Thymus (tissue), 14 donors: ENCODE measurements at places on chromosomes 5 and 9. TPM values are rescaled to one million over a fixed set of nuclear protein-coding genes. Genes with fewer than 3 reads are reported as not detected.

DNA sequence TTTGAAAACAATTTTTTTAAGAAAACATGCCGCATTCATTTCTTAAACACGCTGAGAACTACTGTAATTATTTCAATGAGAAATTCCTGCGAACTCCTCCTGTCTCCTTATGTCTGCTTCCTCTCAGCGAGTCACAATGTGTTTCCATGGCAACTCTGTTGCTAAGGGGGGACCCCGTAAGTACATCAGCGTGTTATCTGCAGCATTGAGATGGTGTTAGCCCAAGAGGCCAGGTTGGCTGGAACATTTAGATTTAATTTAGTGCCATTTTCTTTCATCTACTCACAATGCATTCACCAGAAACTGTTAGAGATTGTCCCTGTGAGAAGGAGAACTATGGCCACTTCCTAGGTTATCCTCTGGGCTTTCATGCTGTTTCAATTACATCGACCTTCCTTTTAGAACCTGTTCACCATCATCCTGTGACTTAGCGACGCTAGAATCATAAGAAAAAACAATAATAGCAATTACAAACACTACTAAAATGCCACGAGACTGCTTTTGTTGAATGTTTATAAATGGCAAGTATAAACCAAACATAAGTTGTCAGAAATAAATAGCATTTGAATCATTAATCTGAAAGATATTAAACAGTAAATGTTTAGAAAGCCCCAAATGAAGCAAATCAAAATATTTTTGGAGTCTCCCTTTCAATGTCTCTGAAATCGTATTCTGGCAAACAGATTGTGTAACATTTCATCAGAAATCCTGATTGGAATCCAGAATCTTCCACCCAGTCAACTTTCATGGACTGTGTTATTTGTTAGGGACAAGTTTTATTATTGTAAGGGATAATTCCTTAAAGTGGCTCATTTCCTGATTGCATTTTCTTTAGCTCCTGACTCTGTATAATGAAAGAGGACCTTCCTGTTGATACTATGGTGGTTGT lies 39.7 kb upstream of the SHC3 start:
- no peak for DNase-seq

DNA sequence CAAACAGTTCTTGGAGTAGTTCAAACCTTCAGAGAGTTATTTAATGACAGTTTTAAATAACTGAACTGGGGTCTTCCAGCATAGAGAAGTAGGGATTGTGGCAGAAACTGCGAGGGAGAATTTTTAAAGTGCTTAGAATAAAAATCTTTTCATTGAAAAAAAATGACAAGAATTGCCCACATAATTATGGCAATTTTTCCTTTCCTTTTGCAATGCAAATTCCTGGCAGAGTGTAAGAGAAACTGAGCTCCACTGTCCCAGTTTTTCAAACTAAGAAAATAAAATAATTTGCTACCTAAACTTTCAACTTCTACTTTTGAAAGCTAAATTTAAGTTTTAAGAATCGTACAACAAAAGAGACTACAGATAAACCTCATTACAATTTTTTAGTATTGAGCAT lies 2.3 kb upstream of the PTGER4 start:
- no peak for DNase-seq

GRCh38 chr5:132445640-132445923 lies 45.0 kb downstream of the IRF1 start:
- no peak for DNase-seq

DNA sequence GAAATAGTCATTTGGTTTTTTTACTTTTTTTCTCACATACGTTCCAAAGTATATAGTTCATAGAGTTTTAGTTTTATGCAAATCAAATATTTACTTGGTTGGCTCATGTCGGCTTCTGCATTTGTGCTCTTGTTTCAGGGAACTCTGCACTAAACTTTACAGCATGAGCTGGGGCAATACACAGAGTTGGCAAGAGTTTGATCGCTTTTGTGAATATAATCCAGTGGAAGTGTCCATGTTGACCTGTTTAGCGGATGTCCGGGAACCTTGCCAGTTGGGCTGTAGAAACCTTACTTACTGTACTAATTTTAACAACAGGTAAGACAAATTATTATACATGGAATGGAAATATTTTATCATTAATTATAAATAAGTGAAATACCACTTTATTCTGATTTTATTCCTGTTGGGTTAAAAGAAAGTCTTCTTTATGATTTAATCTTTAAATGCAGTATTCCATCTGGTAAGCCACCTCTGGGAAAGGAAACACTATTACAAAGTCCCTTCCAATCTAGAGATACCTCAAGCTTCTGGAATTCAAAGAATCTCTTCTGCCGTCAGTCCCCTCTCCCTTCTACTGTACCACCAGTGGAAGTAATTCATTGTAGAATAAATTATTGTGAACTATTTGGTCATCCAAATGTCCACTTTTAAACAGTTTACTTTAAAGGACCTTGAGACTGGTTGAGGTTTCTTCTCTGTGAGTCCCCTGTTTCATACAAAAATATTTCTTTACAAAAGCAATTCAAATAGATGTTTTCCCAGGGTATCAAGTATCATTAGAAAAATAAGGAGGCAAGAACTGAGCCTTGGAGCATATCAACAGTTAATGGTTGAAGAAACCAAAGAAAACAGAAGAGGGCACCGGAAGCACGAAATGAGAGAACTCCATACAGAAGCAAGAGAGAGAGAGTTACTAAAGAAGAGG lies 45.2 kb upstream of the GLIPR2 start:
- no peak for DNase-seq

DNA sequence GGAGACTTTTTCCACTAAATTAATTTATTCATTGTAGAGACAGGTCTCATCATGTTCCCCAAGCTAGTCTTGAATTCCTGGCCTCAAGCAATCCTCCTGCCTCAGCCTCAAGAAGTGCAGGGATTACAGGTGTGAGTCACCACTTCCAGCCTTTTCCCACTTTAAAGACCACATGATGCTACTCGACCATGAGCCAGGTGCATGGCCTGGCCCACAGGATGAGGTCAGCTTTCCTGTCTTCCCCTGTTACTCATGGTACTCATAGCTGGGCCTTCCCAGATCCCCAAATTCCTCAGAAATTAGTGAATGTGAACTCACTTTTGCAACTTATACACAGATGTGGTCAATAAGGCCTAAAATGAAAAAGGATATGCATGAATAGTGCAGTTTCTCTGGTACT lies 395.9 kb downstream of the SEMA5A start:
- DNase-seq, result no peak

- DNase-seq, result no peak
Measured at GRCh38 chr5:166962461-166962860, 1329.0 kb upstream of the WWC1 start.

DNA sequence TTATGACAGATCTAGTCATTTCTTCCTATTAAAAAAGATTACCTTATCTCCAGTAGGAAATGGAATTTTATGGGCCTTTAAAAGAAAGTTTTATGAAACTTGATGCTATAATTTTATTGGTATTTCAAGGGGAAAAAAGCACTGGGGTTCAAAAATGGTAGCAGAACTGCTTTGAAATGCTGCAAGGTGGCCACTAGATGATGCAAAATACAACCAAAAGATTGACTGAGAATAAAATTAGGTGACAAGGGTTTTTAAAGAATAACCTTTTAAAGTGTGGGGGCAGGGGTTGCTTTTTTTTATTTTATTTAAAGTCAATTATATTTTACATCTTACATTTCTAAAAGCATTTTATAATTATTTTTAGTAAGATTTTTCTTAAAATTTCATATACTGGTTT lies 61.7 kb downstream of the KLF9 start:
- no peak for DNase-seq

- DNase-seq, result no peak
Measured at GRCh38 chr9:129630967-129631673, 5.2 kb downstream of the NTMT1 start.

- DNase-seq, result no peak
Measured at GRCh38 chr5:122315521-122315920, 3.5 kb downstream of the SNCAIP start.

- no peak for DNase-seq
Measured at GRCh38 chr5:96838201-96839070, 30.7 kb upstream of the ERAP1 start.

DNA sequence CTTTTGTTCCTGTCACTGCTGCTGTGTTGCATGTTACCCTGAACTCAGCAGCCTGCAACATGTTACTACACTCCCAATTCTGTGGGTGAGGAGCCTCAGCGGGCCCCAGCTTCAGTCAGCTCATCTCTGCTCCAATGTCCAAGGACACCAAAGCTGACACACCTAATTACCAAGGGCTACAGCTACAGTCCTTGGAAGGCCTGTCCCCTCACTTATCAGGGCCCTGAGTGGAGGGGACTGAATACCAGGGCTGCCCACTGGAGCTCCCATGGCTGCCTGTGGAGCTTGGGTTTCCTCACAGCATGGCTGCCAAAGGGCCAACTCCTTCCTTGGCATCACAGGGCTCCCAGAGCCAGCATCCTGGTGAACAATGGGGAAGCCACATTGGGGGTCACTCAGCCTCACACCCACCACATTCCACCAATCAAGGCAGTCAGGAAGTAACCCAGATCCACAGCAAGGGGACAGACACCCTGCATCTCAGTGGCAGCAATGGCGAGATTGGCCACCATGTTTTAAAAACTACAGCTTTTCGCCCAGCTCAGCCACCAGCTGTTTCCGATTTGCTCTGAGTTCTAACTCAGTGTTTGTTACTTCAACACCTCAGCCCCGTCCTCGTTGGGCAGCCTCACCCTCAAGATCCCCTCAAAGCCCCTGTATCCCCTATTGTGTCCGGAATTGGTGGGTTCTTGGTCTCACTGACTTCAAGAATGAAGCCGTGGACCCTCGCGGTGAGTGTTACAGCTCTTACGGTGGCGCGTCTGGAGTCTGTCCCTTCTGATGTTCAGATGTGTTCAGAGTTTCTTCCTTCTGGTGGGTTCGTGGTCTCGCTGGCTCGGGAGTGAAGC lies 18.9 kb downstream of the SEMA4D start:
- no peak for DNase-seq

GRCh38 chr5:181221792-181222629 lies 1.1 kb upstream of the TRIM41 start:
- peak; percentile 94 for DNase-seq

DNA sequence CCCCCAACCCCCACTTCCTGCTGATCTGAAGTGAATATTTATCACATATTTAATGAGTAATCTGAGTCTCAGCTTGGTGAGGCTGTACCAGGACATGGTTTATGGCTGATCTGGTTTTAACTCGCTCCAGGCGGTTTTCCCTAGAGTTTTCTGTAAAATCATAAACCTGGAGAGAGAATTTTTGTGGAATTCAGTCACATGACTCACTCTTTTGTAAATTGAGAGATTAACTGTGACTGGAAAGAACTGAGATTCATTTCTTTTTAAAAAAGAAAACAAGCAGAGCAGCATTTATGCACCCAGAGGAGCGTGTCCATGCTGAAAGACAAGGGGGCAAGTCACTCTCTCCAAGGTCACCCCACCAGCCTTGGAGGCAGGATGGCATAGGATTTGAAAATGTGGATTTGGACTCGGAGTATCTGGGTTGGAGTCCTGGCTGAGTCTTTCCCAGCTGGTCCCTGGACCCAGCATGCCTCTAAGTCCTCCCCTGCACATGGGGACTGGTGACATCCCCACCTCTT lies 81.8 kb downstream of the ZNF618 start:
- no peak for DNase-seq

GRCh38 chr9:8643464-8643863 lies 843.9 kb upstream of the DMAC1 start:
- no peak for DNase-seq

GRCh38 chr5:36724467-36725332 lies 118.3 kb downstream of the SLC1A3 start:
- DNase-seq, result no peak

DNA sequence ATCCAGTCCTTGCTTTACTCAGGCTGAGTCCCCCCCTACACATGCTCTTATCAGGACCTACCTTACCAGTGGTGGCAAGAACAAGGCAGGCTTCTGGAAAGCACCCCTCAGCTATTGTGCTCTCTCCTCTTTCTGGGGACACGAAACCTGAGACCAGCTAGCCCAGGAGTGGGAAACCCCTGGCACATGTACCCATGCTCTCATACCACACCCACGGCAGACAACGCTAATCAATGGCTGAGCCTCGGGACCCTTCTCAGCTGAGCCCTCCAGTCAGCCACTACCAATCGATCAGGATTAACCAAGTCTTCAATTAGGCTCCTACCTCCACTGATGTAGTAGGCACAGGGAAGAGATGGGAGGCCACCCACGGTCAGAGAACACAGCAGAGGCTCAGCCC lies 65.1 kb downstream of the VAV2 start:
- DNase-seq, result no peak

DNA sequence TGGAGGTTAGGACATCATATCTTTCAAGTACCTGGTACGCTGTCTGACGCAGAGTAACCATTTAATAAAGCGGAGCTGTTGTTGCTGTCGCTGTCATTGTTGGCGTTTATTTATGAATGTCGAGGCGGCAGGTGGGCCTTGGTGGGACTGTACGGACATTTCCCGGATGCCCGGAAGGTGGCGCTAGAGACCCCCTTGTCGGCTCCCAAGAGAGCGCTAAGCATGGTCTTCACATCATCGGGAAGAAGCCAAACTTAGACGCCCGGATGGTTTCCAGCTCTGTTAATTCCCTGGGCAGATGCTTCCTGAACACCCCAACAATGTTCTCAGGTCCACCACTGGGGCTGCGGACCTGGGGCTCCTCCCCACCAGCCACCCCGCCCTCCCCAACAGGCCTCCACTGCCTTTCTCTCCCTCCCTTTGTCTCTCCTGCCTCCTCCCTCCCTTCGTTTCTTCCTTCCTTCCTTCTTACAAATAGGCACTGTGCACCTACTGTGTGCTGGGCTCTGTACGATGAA lies 54.1 kb downstream of the DUSP1 start:
- peak; percentile 66 for DNase-seq

- no peak for DNase-seq
Measured at GRCh38 chr9:112091810-112092209, 83.3 kb downstream of the SUSD1 start.

DNA sequence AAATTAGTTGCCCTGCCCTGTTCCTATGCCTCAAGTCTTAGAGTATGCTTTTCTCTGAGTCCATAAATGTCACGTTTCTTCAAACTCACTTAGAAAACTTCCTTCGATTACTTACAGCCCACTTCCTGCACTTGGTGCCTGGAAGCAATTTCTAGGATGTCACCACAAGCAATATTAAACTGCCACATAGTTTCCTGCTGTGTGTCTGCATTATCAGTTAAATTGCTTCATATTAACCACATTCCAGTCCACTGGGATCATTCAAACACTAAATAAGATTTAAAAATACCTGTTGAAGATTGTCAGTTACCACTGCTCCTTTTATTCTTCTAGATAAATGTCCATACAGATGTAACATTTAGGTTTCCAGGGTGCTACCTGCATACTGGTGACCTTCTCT lies 4.1 kb downstream of the DENND1A start:
- DNase-seq, result no peak

OSTF1 gene
- polyA plus RNA-seq, result 80.5 TPM

TMEM252 gene
- not detected for polyA plus RNA-seq

DEPDC1B gene
- 4.9 TPM for polyA plus RNA-seq

SPINK7 gene
- polyA plus RNA-seq, result 33.6 TPM

C5orf34 gene
- polyA plus RNA-seq, result 5.3 TPM

MAMDC2 gene
- 1.2 TPM for polyA plus RNA-seq

WDR38 gene
- 0.30 TPM for polyA plus RNA-seq

AK8 gene
- polyA plus RNA-seq, result 2.3 TPM

HAVCR1 gene
- polyA plus RNA-seq, result 0.07 TPM

PCDHB2 gene
- 0.39 TPM for polyA plus RNA-seq

PFN3 gene
- not detected for polyA plus RNA-seq

MOCS2 gene
- polyA plus RNA-seq, result 55.7 TPM

FRMPD1 gene
- polyA plus RNA-seq, result 0.16 TPM

STARD4 gene
- polyA plus RNA-seq, result 7.0 TPM

COL23A1 gene
- polyA plus RNA-seq, result 2.6 TPM

PCDHA9 gene
- not detected for polyA plus RNA-seq

DMRT1 gene
- polyA plus RNA-seq, result 0.37 TPM
